Camera-type eye (tissue), 1 donor: ENCODE measurements at places on chromosomes 16 and 17. TPM values are rescaled to one million over a fixed set of nuclear protein-coding genes. Genes with fewer than 3 reads are reported as not detected.

Gene TIGD7
- total RNA-seq: 26.5 TPM

Gene MT1E
- 3.1 TPM for total RNA-seq

Gene DEXI
- 34.6 TPM for total RNA-seq

Gene ASPA
- 5.4 TPM for total RNA-seq

Gene CRYM
- total RNA-seq: 58.2 TPM

Gene CCDC43
- 34.0 TPM for total RNA-seq

Gene ERN2
- total RNA-seq: 0.38 TPM

Gene UBALD2
- total RNA-seq: 6.8 TPM

Gene NHLRC4
- 0.66 TPM for total RNA-seq

Gene ITGB4
- 19.5 TPM for total RNA-seq

Gene KAT2A
- total RNA-seq: 28.9 TPM

Gene TP53TG3D
- not detected for total RNA-seq

Gene TMIGD1
- not detected for total RNA-seq

Gene TEKT1
- total RNA-seq: 2.3 TPM
